T-helper 2 cell (primary cell): ENCODE measurements at places on chromosomes 1 and 21.

GRCh38 chr1:209607795-209608178 is 24.3 kb downstream of the CAMK1G start:
- DNase-seq: no peak

GRCh38 chr1:78146205-78146771 is 100.5 kb downstream of the GIPC2 start:
- no peak for DNase-seq

DNA sequence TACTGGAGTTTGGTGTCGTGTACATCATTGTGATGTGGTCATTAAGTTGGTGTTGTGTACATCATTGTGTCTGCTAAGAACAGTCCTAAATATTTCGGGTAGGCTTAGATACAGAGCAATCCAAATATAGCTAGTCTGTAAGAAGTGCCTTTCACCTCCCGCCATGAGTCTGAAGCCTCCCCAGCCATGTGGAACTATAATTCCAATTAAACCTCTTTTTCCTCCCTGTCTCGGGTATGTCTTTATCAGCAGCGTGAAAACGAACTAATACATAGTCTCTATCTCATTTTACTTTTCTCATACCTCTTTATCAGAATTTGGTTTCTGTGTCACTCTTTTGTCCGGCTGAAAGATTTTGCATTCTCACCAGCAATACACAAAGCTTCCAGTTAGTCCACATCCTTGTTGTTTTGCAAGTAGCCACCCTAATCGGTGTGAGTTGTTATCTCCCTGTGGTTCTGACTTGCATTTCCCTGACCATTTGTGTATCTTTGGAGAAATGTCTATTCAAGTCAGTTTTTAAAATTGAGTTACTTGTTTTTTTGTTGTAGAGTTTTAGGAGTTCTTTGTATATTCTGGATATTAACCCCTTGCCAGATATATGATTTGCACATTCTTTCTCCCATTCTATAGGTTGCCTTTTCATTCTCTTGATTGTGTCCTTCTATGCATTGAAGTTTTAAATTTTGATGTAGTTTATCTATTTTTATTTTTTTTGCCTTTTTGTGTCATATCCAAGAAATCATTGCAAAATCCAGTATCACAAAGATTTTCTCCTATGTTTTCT is 56.5 kb downstream of the FNBP1L start:
- no peak for DNase-seq

DNA sequence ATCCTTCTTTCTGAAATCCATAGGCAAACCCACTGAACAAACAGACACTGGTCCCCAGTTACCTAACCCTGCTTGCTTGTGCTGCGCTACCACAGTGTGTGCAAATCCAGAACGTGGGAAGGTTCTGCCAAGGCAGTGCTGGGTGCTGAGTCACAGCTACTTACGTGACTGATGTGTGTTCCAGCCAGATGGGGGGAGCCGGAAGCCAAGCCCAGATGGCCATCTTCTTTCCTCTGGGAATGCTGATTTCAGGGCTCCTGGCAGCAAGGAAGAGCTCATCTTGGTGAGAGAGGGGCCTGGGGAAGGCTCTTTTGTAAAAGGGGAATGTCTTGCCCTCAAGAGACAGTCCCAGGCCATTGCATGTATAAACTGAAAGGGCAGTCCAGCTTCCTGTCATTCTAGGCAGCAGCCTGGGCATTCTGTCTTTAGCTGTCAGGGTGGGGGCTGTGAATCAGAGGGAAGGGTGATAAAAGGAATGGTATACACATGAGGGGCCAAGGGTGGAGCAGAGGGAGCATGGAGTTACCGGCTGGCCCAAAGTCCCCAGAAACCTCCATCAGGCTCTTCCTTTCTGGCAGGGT is 54.1 kb downstream of the CD46 start:
- no peak for DNase-seq

DNA sequence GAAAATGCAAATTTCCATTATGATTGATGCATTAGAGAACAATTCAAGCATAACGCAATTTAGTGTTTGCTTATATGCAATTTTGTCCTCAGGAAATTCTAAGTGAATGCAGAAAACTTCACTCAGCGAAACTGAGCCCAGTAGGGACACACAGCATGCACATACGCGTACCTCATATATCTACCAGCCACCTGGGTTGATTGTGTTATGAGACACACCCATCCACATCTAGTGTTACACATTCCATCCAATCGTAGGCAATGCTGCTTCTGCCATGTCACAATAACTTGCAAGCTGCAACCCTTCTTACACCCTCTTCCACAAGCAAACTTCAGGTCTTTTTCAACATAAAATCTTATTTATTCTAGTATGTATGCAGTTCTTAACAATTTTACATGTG is 312.9 kb downstream of the HHAT start:
- no peak for DNase-seq

GRCh38 chr1:118189564-118189963 is 4.5 kb upstream of the SPAG17 start:
- no peak for DNase-seq

DNA sequence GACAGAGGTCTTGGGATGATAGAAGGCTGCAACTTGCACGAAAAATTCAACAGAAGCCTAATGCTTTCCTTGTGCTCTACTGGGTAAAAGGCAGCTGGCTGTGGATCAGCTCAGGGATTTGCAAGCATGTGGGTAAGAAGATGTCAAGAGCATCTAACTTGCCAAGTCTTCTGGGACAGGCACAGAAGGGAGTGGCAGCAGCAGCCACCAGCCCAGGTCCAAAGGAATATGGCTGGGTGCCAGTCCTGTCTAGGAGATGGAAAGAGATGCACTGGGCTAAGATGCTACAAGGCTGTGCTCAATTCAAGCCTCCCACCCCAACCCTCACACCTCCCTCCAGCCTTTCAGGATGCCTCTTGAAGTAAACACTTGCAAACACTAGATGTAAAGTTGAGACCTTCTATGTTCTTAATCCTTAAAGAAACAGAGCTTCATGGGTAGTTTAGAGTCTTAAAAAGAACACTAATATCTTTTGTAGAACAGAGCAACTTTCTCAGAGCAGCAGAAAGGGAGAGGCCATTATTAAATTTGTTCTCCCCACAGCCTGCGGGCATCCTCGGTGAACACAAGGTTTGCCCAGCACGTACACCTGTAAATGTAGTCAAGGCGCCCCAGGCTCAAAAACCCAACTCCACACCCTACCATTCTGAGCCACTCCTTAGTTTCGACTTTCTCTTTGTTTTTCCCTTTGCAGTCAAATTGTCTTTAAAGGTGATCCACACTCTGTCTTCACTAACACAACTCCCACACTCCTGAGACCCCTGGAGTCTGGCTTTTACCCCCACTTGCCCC is 64.6 kb upstream of the BCAR3 start:
- DNase-seq: no peak

- DNase-seq: peak; percentile 88
Measured at GRCh38 chr1:154726443-154726842, 118.5 kb upstream of the ADAR start.

DNA sequence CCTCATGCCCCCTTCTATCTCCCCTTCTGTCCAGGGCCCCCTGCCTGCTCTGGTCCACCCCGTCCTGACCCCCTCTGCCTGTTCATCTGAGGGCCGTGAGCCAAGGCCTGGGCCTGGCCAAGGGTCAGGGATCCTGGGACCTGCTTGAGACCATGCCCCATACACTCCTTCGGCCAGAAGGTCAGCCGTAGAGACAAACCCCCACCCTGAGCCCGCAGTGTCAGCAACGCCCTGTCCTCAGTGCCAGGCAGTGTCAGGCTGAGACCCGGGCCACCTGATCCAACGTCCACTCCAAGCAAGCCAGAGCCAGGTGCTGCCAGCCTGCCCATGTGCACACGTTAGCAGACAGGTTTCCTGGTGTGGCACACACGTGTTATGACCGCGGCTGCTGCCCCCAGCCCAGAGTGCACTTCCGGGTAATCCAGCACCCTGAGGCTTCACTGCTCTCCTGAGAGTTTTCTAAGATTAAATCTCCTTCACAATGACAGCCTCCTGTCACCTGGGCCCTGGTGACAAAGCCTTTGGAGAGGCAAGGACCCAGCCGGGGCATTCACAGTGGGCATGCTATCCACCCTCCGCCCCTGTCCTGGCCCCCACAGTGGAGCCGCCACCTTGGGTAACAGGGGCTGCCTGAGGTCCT is 10.1 kb upstream of the SAMD11 start:
- DNase-seq: no peak
